ENCODE measurements at places on chromosomes 6 and 20. TPM values are rescaled to one million over a fixed set of nuclear protein-coding genes. Genes with fewer than 3 reads are reported as not detected.

DNA sequence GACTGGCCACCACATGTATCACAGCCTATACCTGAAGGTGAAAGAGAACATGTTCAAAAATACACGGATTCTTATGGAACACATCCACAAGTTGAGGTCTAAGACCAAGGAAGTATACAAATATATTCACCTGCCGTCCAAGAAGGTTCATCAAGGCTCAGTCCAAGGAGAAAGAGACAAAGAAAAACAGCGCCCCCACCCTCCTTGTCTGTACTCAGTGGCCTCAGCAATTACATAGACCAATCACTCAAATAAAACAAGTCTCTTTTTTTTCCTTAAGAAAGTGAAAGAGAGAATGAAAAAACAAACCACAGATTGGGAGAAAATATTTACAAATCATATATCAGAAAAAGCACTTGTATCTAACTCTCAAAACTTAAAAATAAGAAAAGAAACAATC lies 19.5 kb downstream of the CPXM1 start:
- DNase-seq, result no peak

The PTCRA gene
- polyA plus RNA-seq, result not detected

The HCK gene
- polyA plus RNA-seq, result 6.7 TPM

The ZC2HC1B gene
- polyA plus RNA-seq, result not detected

- peak; percentile 48 for DNase-seq
These were observed 38.5 kb downstream of the SOD2 start for GRCh38 chr6:159654483-159655098.

DNA sequence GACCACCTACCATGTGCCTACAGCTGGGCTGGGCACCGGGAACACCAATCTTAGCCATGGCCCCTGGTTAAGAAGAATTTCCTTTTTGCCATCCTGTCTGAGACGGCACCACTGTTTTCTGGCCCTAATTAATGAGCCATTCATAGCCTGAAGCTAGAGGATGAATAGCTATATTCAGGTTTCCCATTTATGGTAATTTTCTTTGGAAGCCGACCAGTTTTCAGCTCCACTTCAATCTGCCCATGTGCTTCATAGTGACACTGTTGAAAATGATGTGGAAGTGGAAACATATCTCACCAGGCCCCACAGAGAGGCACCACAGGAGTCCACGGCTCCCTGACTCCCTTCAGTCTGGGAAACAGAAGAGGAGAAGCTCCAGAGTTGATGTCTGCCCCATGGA lies 22.6 kb upstream of the ULBP3 start:
- no peak for DNase-seq

DNA sequence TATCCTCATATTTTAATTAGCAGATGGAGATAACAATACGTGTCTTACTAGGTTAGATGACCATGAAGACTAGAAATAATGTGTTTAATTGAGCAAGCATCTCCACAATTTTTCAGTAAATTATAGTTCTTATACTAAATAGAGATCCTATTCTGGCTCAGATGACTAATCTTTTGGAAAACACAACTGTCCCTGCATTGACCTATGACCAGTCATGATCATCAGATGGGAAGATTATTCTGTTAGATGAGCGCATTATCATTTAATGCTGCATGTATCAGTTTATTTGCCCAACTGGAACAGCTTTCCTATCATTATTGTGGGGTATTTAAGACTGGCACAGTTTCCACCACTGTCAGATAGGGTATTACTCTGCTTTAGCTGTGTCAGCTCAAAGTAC lies 185.5 kb downstream of the MOXD1 start:
- no peak for DNase-seq

- no peak for DNase-seq
These were observed 4.3 kb upstream of the FUCA2 start for GRCh38 chr6:143515766-143516355.

The SLC26A8 gene
- 0.36 TPM for polyA plus RNA-seq

Measured in left renal pelvis (tissue), 4 donors.